ENCODE measurements at places on chromosomes 6 and 20.
A peak's percentile ranks its signal among the peaks of the same experiment; 100 is the strongest.

DNA sequence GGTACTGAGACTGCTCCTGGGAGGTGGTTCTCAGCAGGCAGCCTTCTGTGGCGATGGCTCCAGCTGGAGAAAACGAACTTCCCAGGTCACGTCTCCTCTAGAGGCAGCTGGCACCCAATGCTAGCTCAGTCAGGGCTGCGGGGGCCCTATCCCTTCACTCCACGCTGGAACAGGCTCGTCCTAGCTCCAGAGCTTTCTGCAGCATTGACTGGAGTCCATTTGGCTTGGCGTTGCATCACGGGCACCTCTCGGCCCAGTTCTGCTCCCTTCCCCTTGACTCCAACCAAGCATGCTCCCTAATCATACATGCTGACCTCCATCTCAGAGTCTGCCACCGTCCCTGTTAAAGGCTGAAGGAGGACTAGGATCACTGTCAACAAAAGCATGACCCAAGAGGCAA lies 5.9 kb upstream of the IRF4 start:
- peaks cover 2% of the 10 kb centered on the region for H3K27me3 ChIP-seq
- H3K4me1 ChIP-seq, result peaks cover 31% of the 10 kb centered on the region
- H3K4me3 ChIP-seq, result no peak overlapping the region
- no peak for DNase-seq
- H3K36me3 ChIP-seq, result no peaks in the 10 kb centered on the region
- no peak overlapping the region for H3K27ac ChIP-seq

- DNase-seq, result peak; percentile 20
- no peak overlapping the region for H3K4me3 ChIP-seq
- peaks cover 52% of the 10 kb centered on the region for H3K27me3 ChIP-seq
- peaks cover 30% of the 10 kb centered on the region for H3K36me3 ChIP-seq
- no peak overlapping the region for H3K27ac ChIP-seq
- peaks cover 26% of the 10 kb centered on the region for H3K4me1 ChIP-seq
Measured at GRCh38 chr6:21593927-21594415, 420 bp downstream of the SOX4 start.

DNA sequence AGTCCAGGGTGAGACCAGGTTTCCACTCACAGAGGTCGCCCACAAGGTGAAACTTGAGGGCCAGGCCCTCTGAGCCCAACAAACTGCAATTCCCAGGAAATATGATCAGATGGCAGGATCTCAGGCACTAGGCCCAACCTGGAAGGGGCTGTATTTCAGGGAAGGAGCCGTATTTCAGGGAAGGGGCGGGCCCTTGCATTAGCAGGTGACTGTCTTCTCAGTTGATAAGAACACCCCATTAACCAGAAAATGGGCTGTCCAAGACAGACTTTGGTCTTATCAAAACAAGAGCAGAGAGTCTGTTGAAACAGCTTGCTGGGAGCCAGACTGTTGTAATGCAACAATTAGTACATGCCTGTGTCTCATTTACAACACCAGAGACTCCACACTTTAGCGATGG lies 10.9 kb upstream of the BNIP5 start:
- no peak for DNase-seq
- H3K4me1 ChIP-seq, result no peaks in the 10 kb centered on the region
- H3K4me3 ChIP-seq, result no peak overlapping the region
- no peak overlapping the region for H3K27ac ChIP-seq
- peaks cover 26% of the 10 kb centered on the region for H3K27me3 ChIP-seq

- no peak overlapping the region for H3K27ac ChIP-seq
- H3K4me1 ChIP-seq, result peaks cover 32% of the 10 kb centered on the region
- H3K27me3 ChIP-seq, result peaks cover 13% of the 10 kb centered on the region
- no peak for DNase-seq
- no peaks in the 10 kb centered on the region for H3K36me3 ChIP-seq
Measured at GRCh38 chr6:158516098-158516497, 43.8 kb upstream of the TMEM181 start.

Measured in activated T-helper 2 cell treated with anti-CD3 and anti-CD28 coated beads, Interferon-gamma antibody, Interleukin-2, Interleukin-4, amounts not matched to agents 10 μg/mL and 5 μg/mL and 100 μg/mL, durations not matched to agents 14 hours and 24 hours and 36 hours (primary cell).